ENCODE measurements at places on chromosomes 6 and 20.

DNA sequence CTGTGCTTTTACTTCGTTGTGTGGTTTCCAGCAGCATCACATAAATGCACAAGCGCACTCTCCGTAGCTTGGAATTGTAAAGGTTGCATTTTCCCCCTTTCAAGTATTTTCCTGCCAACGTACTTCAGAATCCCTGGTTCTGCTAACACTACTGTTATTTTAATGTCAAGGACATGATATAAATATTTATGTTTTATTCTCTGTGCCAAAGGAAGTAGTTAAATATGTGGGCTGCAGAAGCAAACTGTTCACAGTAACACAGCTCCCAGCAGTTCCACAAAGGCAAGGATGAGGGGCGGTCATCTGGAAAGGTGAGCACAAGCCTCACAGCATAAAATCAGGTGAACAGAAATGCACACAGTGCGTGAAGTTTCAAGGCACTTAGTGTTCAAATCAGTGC is 85.3 kb upstream of the PDE10A start:
- no peak for DNase-seq

GRCh38 chr6:74458536-74458935 is 747.3 kb downstream of the COL12A1 start:
- peak; percentile 61 for DNase-seq

DNA sequence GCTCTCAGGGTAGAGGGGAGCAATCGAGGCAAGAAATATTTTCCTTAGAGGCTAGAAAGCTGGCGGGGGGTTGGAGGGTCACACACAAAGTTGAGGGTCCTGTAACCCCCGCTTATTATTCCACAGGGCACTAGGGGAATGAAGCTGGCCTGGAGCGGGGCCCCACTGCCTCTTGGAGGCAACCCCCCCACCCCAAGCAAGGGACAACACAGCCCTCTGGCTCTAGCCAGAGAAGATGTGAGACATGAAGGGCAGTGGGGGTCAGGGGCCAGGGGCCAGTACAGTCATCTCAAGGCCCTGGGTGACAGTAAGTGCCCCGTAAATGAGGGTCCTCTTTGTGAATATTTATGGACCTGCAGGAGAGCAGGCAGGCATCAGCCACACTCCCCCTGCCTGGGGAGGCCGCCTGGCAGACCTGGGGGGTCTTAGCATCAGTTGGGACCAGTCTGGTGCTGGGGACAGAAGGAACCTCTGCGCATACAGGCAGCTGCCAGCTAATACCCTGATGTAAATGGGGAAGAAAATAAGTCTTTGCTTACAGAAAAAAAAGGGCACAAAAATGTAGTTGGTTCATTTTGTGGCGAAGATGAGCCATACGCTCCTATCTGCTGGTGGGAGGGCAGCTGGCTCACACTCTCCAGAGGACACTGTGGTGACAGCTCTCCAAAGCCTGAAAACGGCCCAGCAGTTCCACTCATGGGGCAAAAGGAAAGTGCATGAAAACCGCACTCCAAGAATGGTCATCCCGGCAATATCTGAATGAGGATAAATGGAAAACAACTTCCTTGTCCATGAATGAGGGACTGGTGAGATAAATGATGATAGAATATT is 21.9 kb downstream of the SPATA2 start:
- no peak for DNase-seq

- no peak for DNase-seq
Measured at GRCh38 chr6:38155144-38155543, 335.6 kb downstream of the ZFAND3 start.

DNA sequence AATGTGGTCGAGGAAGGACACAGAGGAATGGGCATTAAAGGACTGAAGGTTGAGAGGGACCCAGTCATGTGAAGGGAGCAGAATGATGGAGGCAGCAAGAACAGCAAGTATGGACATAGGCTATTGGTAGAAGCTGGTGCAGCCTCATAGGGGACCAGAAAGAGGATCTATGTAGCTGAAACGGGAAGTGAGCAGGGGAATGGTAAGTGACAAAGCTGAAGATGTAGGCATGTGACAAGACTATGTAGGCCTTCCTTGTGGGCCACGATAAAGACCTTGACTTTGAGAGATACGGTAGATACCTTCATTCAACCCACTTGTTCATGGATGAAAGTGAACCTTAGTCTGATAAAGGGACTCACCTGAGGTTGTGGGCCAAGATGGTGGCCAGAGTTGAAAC is 3.5 kb downstream of the CTNNBL1 start:
- DNase-seq, result no peak

- DNase-seq, result no peak
Measured at GRCh38 chr6:163446549-163446948, 32.0 kb downstream of the QKI start.

GRCh38 chr6:54060286-54060685 is 51.0 kb upstream of the MLIP start:
- DNase-seq, result peak; percentile 90

DNA sequence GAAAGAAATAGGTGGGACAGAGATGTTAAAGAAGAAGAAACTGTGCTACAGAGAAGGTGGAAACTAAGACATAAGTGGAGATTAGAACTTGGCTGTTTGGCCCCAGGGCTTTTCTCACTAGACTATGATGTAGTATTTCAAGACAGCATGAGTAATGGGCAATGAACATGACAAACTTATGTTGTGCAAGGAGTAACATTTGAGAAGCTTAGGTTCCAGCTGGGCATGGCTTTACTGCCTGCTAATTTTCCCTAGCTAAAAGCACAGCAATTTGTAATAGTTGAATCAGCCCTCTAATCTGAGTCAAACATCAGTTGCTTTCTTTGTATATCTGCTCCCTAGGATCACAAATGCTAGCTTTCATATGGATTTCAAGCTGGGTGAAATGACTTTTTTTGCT is 294.3 kb upstream of the BMP2 start:
- peak; percentile 56 for DNase-seq

DNA sequence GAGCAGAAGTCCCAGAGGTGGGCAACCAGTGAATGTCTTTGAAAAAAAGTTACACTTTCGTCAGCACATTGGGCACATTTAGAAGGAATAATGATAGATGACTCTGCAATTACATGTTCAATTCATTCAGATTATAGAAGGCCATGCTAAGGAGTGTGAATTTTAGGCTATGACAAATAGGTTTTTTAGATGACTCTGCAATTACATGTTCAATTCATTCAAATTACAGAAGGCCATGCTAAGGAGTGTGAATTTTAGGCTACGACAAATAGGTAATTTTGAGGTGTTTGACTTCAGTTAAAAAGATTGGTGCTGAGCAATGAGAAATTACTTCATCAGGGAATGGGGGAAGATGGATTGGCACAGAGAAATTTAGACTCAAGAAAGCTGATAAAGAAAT is 744.9 kb upstream of the MMS22L start:
- DNase-seq, result no peak

DNA sequence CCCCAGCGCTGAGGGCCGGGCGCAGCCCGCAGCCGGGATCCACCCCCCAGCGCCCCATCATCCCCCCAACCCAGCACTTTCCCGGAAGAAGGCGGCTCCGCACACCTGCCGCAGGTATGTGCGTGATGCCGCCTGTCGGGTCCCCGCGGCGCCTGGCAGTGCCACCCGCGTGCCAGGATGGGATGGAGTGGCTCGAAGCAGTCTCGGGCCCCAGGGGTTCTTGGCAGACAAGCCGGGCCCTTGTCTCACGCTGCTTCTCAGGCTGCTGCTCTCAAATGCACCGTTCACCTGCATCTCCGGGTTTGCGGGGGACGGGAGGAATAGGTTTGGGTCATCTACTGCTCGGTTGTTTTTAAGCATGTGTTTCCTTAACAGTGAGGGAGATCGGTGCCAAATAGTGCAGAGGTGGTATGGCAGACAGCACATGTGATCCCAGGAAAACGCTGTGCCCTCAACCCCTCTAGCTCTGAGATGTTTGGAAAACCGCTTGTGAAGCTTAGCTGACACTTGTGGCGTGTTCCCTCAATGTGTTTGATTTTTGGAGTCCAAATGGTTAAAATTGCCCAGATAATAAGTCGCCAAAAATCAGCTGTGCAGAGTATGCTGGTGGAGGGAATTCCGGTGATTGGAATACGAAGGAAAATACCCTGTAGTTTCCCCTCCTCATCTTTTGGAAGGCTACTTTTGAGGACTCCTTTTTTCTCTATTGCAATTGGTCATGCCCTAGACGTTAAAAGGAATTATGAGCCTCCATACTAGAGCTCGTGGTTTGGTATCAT is 926 bp downstream of the MYLIP start:
- DNase-seq, result no peak

DNA sequence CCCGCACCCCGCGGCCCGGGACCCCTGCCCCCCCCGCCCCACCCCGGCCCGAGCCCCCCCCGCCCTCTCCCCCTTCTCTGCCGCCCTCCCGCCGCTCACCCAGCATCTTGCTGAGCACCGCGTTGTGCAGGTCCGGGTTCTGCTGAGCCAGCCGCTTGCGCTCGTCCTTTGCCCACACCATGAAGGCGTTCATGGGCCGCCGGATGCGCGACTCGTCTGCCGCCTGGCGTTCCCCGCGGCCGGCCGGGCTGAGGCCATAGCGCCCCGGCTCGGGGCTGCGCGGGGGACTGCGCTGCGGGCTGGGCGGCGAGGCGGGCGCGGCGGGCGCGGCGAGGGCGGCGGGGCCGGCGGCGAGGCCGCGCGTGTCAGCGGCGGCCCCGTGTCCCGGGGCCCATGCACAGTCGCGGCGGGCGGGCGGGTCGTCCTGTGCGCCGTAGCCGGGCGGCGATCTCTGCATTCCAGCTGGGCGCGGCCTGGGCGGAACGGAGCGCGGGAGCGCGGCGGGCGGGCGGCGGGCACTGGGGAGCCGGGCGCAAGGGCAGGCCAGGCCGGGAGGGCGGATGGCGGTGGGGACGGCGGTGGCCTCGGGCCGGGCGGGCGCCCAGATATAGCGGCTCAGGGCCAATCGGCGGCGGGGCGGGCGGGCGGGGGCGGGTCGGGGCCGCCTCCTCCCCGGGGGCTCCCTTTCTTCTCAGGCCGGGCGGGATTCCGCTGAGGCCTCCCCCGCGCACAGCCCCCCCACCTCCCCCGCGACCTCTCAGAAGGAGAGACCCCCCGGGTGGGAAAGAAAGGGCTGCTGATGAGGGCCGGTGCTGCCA is at the start of gene SOX18:
SOX18 (minus strand) TSS at position 580 of the 818 bp plus-strand sequence; CDS start at position 457, 123 bp downstream.
- DNase-seq, result no peak

- no peak for DNase-seq
Measured at GRCh38 chr6:2782825-2783187, 17.6 kb downstream of the WRNIP1 start.

DNA sequence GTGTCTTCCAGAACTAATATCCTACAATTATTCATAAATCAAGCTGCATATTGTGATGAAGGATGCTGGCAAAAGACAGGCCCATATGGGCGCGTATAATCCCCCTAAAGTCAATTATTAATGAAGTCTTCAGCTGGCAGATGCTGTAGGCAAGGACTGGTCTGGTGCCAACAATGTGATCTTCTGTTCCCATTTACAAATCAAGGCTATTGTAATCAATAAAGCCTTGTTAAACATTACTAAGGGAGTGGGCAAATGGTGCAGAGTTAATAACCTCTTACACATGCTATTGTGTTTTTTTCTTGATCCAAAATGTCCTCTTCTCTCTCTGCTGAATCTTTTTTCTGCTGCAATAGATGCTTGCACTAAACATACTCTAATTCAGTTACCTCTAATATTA is 119.0 kb downstream of the ALDH8A1 start:
- DNase-seq, result no peak

- DNase-seq, result no peak
Measured at GRCh38 chr6:147900247-147900830, 391.8 kb downstream of the SAMD5 start.

DNA sequence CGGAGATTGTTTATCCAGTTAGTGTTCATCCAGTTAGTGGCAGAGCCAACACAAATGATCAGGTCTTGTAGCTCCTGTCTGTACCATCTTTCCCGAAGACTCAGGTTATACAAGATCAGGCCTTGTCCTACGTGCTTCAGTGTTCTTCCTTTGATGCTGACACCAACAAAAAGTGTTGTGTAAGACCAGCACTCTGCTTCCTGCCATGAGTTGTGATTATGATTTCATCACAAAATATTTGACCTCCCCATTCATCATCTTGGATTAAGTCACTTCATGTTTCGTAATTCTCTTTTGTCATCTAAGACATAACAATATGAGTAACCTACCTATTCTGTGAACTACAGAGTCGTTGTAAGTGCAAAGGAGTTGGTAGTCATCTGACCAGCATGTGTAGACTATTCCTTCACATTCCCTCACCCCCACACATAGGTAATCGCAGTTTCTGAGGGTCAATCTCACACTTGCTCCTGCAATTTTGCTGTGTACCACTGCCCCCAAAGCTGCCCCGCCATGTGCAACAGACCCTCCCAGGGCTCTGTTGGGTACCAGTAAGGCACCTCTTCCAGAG is 135.6 kb upstream of the SLC22A23 start:
- DNase-seq, result peak; percentile 92

DNA sequence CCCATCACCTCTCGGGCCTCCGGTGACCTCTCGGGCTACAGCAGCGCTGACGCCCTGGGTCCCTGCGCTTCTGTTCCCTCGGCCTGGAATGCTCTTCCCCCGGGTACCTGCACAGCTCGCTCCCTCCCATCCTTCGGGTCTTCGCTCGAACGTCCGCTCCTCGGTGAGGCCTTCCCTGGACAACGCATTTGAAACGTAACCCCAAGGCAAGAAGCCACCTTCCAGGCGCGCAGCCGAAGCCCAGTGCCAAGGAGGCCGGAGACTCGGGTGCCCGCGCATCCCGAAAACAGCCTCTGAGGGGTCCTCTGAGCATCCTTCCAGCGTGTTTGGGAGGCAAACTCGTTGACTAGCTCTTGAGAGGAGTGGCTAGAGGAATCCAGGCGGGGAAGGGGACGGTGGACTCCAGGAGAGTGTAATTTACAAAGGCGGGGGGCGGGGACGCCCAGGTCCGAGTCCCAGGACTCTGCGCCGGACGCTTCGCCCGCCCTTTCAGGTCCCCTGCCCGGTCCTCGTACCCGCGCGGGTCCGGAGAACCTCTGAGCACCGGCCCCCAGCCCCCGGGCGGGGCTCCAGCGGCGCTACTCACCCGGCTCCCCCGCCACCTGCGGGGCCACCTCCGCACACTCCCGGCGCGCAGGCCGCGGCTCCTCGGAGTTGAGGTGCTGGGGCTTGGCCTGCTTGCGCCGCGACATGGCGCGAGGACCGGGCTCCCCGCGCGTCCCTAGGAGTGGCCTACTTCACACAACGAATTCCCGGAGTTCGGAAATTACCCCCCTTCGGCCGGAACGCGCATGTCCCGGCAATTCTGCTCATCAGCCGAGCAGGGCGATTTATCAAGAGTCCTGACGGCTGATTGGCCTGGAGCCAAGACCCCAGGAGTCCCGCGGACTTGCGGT is 86.8 kb downstream of the ZFP64 start:
- peak; percentile 30 for DNase-seq

DNA sequence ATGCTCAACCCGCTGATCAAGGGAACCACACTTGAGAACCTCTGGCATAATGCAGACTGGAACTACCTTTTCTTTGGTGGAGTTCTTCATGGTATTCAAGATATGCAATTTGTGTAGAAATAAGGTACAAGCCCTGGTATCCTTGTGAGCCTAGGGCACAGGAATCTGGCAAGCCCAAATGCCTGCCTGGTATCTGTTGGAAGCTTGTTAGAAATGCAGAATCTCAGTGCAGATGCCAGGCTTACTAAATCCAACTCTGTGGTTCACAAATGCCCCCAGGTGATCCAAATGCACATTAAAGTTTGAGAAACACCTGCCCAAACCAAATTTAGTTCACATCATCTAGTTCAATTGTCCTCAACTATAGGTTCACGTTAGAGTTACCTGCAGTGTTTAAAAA is 159.8 kb upstream of the LAMP5 start:
- no peak for DNase-seq
